ENCODE measurements at places on chromosomes 4 and X.
A peak's percentile ranks its signal among the peaks of the same experiment; 100 is the strongest.

GRCh38 chr4:36010397-36010929, 233.9 kb downstream of the ARAP2 start:
- DNase-seq: no peak

GRCh38 chrX:48516285-48516684, 5.3 kb upstream of the EBP start:
- no peak for DNase-seq

DNA sequence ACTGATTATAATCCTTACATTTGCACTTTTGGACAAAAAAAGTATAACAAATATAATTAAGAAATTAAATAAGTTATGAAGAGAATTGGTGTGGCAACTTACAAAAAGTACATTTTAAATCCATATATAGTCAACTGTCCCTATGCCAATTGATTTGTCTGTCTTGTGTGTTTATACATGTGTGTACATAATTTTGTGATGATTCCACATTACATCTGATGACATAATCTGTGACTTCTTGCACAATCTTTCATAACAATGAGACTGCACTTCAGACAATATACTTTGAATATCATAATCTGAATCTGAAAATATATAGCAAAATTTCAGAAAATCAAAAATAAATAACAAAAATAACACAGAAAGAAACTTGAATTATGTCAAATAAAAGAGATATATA, 953.4 kb downstream of the FAT4 start:
- DNase-seq: no peak

- DNase-seq: no peak
Measured at GRCh38 chr4:2651546-2651945, 104.6 kb downstream of the TNIP2 start.

- DNase-seq: no peak
Measured at GRCh38 chr4:186348433-186348832, 82.4 kb downstream of the F11 start.

- DNase-seq: no peak
Measured at GRCh38 chr4:183508697-183509335, 4.0 kb downstream of the ING2 start.

DNA sequence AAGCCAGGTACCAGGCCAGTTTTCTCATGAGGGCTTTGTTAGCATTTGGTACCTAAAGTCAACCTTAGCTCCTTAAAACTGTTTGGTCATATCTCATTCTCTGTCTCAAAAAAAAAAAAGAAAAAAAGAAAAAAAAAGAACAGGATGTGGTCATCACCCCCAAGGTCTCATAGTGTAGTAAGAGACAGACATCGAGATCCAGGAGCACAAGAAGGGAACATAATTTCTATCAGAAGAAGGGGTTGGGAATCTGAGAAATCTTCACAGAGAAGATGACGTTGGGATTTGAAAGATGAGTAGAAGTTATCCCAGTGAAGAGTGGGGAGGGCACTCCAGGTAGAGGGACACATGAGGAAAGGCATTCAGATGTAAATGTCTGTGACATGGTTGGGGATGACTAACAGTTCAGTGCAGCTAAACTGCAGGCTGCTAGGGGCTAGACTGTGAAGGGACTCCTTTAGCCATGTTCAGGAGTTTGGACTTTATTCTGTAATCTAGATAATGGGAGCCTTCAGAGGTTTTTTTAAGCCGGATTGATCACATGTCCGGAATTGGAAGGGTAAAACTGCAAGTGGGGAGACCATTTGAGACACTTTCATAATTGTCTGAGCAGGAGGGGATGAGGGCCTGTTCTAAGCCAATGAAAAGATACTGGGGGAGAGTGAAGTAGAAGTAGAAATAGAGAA, 26.9 kb upstream of the GJB1 start:
- no peak for DNase-seq

- peak; percentile 25 for DNase-seq
Measured at GRCh38 chrX:118459494-118459893, 36.1 kb upstream of the DOCK11 start.
